ENCODE measurements at places on chromosomes 2 and 18. TPM values are rescaled to one million over a fixed set of nuclear protein-coding genes. Genes with fewer than 3 reads are reported as not detected.

Gene GAREM1
- not detected for total RNA-seq

Gene ANKRD30B
- total RNA-seq: not detected

Gene IL1B
- not detected for total RNA-seq

Gene RAPH1
- 4.6 TPM for total RNA-seq

Gene HOXD1
- total RNA-seq: not detected

Gene ECEL1
- 0.78 TPM for total RNA-seq

Gene HS1BP3
- 11.5 TPM for total RNA-seq

Gene PROM2
- total RNA-seq: 0.59 TPM

Gene RAMP1
- total RNA-seq: 13.1 TPM

Gene EDAR
- total RNA-seq: 0.11 TPM

Gene PIEZO2
- total RNA-seq: not detected

Gene ERCC3
- 60.6 TPM for total RNA-seq

Gene LRPPRC
- 156 TPM for total RNA-seq

Gene DOK6
- total RNA-seq: not detected

Gene COL5A2
- 0.23 TPM for total RNA-seq

Gene MYCN
- not detected for total RNA-seq

Gene RAX
- 0.32 TPM for total RNA-seq

Gene RETSAT
- 29.6 TPM for total RNA-seq

Gene MAP3K19
- total RNA-seq: not detected

Gene TANC1
- total RNA-seq: 0.34 TPM

Gene TMEM37
- total RNA-seq: not detected

Gene SH3YL1
- 37.1 TPM for total RNA-seq

Gene CRYGC
- total RNA-seq: not detected

Gene SNED1
- total RNA-seq: 1.5 TPM

Gene TIMM21
- total RNA-seq: 48.3 TPM

Gene HOXD4
- total RNA-seq: not detected

Data from activated T-helper 2 cell treated with anti-CD3 and anti-CD28 coated beads, Interferon-gamma antibody, Interleukin-2, Interleukin-4, amounts not matched to agents 10 μg/mL and 5 μg/mL and 100 μg/mL, durations not matched to agents 14 hours and 24 hours and 36 hours (primary cell).